Tibial nerve (tissue), 4 donors: ENCODE measurements at places on chromosomes 12 and 14. TPM values are rescaled to one million over a fixed set of nuclear protein-coding genes. Genes with fewer than 3 reads are reported as not detected.

DNA sequence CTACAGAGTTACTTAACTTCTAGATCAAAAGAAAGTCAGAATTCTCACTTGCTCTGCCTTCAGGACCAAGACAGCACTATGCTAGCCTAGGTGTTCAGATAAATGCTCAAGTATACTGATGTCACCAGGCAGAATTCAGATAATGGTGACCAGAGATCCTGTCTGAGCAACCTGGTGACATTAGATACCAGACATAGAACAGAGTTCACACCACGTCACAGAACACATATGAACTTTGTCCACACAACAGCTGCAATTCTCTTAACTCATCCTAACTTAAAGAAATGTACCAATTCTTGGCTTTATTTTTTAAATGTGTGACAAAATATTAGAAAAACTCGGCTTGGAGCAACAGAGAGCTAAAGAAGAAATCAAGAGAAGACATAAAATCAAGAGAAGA, 58.1 kb downstream of the GCH1 start:
- H3K27ac ChIP-seq = no peak overlapping the region
- peaks cover 3% of the 10 kb centered on the region for H3K4me1 ChIP-seq
- no peak overlapping the region for H3K4me3 ChIP-seq
- no peak for DNase-seq
- no peaks in the 10 kb centered on the region for H3K36me3 ChIP-seq
- H3K27me3 ChIP-seq = no peaks in the 10 kb centered on the region

- no peak overlapping the region for H3K4me3 ChIP-seq
- H3K27ac ChIP-seq = no peak overlapping the region
- no peaks in the 10 kb centered on the region for H3K36me3 ChIP-seq
- no peaks in the 10 kb centered on the region for H3K27me3 ChIP-seq
- no peak for DNase-seq
Measured at GRCh38 chr12:21992823-21993222, 51.6 kb upstream of the ABCC9 start.

DNA sequence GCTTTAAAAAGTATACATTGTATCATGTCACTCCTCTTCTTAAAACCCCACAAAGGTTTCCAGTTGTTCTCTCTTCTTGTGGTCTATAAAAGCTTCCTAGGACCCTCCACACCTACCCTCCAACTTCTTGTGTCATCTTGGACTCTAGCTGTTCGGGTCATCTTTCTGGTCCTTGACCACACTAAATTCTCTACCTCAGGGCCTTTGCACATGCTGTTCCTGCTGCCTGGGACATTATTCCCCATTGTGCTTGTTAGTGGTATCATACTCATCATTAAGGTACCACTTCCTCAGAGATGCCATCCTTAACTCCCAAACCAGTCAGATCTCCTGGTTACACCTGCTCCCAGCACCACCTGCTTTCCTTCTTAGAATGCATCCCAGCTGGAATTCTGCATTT, 294.0 kb downstream of the KSR2 start:
- no peaks in the 10 kb centered on the region for H3K27me3 ChIP-seq
- no peak overlapping the region for H3K4me3 ChIP-seq
- no peak overlapping the region for H3K27ac ChIP-seq
- H3K36me3 ChIP-seq = no peaks in the 10 kb centered on the region

GRCh38 chr12:77685901-77686300, 144.8 kb upstream of the NAV3 start:
- DNase-seq = no peak
- H3K4me3 ChIP-seq = no peak overlapping the region
- no peaks in the 10 kb centered on the region for H3K27me3 ChIP-seq
- no peaks in the 10 kb centered on the region for H3K4me1 ChIP-seq

DNA sequence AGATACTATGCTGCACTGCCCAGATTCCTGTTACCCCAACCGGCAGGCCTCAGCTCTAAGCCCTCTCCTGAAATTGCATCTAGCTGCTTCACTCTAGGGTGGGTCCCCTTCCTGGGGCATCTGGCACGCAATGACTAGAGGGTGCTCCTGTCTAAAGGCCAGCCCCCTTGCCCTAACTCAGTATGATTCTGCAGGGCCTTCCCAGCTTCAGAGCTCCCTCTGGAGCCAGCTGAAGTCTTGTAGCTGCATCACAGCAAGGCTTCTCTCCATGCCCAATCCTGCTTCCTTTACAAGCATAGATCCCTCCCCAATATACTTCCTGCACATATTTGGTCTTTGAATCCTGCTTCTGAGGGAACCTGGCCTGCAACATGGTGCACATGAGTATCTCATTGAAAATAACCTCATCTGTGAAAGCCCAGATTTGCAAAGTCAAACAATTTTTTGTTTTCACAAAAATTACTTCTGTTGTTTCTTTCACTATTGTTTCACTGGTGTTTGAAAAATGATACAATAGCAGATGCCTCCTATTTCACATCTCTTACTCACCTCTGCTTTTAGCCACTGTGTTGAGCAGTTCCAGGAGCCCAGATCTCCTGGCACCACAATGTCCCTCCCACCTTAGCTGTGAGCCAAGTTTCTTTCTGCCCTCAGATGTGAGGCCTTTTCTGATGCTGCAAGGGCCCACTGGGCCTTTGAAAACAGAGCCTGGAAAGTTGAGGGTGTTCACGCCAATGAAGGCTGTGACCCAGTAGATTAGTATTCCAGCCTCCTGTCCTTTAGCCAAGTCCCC, 169.5 kb upstream of the EGLN3 start:
- H3K27ac ChIP-seq = no peak overlapping the region
- H3K36me3 ChIP-seq = no peaks in the 10 kb centered on the region
- DNase-seq = no peak
- H3K27me3 ChIP-seq = no peaks in the 10 kb centered on the region
- H3K4me3 ChIP-seq = no peak overlapping the region
- no peaks in the 10 kb centered on the region for H3K4me1 ChIP-seq

GRCh38 chr12:18345021-18345735, 83.9 kb downstream of the PIK3C2G start:
- DNase-seq = no peak
- H3K36me3 ChIP-seq = no peaks in the 10 kb centered on the region
- H3K4me3 ChIP-seq = no peak overlapping the region
- H3K4me1 ChIP-seq = no peaks in the 10 kb centered on the region
- no peak overlapping the region for H3K27ac ChIP-seq

CYP46A1 gene
- total RNA-seq = 3.7 TPM

DNA sequence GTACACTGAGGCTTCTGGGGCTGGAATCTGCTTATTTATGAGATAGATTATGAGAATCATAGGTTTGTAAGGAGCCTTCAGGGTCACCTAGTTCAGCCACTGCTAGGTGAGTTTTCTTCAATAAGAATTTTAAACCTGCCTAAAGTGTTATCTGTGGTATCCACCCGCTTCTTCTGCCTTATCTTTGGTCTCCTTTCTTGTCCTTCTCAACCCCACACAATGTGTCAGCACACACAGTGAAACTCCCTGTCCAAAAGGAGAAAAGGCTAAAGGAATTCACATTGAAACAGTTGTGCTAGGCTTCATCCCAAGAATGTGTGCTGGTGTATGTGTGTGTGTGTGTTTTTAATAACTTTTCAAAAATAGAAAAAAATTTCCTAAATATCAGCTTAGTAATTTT, 259.3 kb upstream of the BTG1 start:
- no peaks in the 10 kb centered on the region for H3K4me1 ChIP-seq
- no peak overlapping the region for H3K27ac ChIP-seq
- DNase-seq = no peak
- H3K36me3 ChIP-seq = no peaks in the 10 kb centered on the region

RHOJ gene
- 20.7 TPM for total RNA-seq

- H3K27me3 ChIP-seq = no peaks in the 10 kb centered on the region
- no peak overlapping the region for H3K4me3 ChIP-seq
- no peaks in the 10 kb centered on the region for H3K36me3 ChIP-seq
Measured at GRCh38 chr14:36302823-36303222, 17.6 kb downstream of the MBIP start.

DNA sequence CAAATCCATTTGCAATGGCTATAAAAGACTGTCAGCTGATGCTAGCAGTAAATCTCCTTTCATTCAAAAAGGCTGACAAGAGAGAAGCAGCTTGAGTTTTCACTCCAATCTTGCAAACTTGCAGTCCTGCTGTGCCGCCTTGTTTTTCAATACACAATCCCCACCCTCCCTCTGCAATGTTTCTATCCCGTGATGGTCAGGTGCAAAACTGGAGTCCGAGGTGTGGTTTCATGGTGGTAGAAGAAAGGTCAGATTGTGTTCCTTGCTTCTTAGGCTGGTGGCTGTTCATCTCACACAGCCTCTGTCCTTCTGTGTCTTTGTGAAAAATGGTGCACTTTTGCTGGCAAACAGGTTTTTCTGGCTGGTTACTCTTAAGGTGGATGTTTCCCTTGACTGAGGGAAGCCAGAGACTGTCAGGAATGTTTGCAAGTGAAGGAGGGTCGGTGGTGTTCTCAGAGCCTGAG, 27.7 kb upstream of the TBX3 start:
- H3K4me1 ChIP-seq = no peaks in the 10 kb centered on the region
- no peak for DNase-seq
- peaks cover 26% of the 10 kb centered on the region for H3K27me3 ChIP-seq
- H3K36me3 ChIP-seq = no peaks in the 10 kb centered on the region

SIX1 gene
- total RNA-seq = 7.5 TPM

RASSF9 gene
- 3.5 TPM for total RNA-seq

- no peak for DNase-seq
- no peak overlapping the region for H3K4me3 ChIP-seq
- H3K36me3 ChIP-seq = no peaks in the 10 kb centered on the region
- H3K27me3 ChIP-seq = no peaks in the 10 kb centered on the region
Measured at GRCh38 chr12:88723219-88723618, 142.9 kb upstream of the KITLG start.
